ENCODE measurements at places on chromosomes 5 and 9. TPM values are rescaled to one million over a fixed set of nuclear protein-coding genes. Genes with fewer than 3 reads are reported as not detected.

DNA sequence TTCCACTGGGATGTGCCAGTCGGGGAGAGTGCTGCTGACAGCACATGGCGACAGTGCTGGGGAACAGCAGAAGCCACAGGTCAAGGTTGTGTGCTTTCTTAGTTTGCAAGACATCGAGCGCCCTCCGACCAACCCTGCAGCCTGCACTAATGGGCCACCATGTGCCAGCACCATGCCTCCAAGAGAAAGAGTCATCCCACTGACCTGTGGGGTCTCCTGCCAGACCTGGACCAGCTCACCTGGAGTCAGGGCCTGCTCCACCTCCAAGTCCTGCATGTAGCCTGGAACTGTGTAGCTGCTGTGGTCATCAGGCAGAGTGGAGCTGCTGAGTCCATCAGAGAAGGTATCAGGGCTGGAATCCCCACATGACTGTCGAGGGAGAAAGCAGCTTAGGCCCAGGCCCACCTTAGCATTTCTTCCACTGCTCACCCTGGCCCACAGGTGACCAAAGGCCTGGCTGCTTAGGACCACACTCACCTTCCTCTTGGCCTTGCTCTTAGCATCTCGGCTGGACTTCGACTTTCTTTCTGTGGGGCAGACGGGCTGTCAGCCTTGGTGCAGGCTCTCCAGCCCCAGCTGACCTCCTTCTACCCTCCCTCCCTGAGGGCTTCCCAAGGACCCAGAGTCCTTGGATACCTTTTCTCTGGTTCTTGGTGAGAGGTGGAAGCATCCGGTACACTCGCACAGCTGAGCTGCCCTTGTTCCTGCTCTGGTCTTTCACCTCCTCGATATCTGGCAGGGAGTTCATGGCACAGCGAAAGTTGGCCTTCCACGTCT lies 4.1 kb downstream of the IRF1 start:
- H3K36me3 ChIP-seq = peaks cover 73% of the 10 kb centered on the region
- no peaks in the 10 kb centered on the region for H3K27me3 ChIP-seq
- DNase-seq = no peak
- peak overlapping the region; percentile 26 for H3K27ac ChIP-seq
- peaks cover 19% of the 10 kb centered on the region for H3K4me1 ChIP-seq

Gene MEGF10
- total RNA-seq = 1.1 TPM

Gene BTNL8
- total RNA-seq = 0.24 TPM

DNA sequence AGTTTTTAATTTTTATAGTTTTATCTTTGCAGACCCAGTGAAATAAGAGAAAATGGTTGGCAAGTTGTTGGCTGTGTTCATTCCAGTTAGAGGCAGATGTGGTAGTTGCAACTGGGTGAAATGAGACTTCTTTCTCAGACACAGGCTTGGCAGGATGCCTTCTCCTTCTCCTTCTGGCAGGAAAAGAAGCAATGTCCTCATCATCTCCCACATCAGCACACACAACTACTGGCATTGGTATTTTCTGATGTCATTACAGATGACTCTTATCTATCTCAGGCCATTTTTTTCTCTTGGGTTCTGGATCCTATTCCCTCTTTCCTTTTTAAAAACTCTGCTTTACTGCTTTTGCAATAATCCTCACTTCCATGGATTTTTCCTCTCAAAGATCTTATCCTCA lies 103.3 kb upstream of the EDIL3 start:
- H3K4me1 ChIP-seq = no peaks in the 10 kb centered on the region
- H3K4me3 ChIP-seq = no peak overlapping the region
- no peak for DNase-seq
- H3K27ac ChIP-seq = no peak overlapping the region
- H3K27me3 ChIP-seq = no peaks in the 10 kb centered on the region

DNA sequence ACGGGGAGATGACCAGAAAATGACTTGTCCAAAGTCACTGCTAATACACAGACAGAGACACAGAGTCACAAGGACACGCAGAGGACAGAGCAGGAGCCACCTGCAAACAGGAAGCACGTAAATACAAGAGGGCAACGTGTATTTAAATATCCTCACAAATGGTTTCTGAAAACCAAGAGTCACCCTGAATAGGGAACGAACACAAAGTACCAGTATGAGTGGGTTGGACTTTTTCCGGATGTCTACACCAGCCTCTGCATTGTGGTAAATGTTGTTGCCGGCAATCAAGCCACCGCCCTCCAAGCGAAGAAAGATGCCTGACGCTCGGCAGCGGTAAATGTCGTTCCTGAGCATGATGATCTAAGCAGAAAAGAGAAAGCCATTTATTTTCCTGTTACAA lies 44.5 kb downstream of the FBXO10 start:
- H3K27ac ChIP-seq = no peak overlapping the region
- H3K36me3 ChIP-seq = peaks cover 9% of the 10 kb centered on the region
- DNase-seq = no peak
